ENCODE measurements at places on chromosomes 5 and 9.

GRCh38 chr5:58077416-58077815 is 382.5 kb downstream of the PLK2 start:
- DNase-seq: peak; percentile 97

DNA sequence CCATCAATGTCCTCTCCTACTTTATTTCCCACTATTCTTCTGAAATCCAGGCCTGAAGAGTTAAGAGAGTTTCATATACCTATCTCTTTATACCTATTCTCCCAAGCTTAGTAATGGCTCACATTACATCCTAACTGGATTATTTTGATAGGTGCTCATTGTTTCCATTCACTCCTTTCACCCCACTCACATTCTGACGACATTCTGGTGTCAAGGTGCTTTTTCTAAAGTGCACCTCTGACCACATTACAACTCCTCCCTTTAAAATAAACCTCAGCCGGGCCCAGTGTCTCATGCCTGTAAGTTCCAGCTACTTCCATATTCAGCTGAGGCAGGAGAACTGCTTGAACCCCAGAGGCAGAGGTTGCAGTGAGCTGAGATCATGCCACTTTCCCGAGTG is 417.1 kb downstream of the BNC2 start:
- DNase-seq: no peak

GRCh38 chr5:121263456-121263855 is 588.2 kb upstream of the FTMT start:
- DNase-seq: no peak

DNA sequence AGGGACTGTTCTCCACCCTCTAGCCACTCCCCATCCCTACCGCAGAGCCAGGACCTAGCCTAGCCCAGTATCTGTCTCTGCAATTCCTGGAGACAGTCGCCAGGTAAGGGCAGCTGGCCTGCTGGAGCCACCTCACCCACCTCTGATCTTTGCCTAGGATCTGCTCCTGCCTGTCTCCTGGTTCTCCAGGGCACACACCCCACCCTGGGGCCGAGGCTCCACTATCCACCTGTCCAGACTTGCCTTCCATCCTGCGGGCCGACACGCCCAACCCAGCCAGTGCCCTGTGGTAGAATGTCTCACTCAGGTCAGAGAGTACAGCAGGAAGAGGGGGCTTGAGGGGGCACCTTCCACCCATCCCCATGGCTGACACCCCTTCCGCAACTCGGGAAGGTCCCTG is 15.7 kb upstream of the AQP7 start:
- no peak for DNase-seq

DNA sequence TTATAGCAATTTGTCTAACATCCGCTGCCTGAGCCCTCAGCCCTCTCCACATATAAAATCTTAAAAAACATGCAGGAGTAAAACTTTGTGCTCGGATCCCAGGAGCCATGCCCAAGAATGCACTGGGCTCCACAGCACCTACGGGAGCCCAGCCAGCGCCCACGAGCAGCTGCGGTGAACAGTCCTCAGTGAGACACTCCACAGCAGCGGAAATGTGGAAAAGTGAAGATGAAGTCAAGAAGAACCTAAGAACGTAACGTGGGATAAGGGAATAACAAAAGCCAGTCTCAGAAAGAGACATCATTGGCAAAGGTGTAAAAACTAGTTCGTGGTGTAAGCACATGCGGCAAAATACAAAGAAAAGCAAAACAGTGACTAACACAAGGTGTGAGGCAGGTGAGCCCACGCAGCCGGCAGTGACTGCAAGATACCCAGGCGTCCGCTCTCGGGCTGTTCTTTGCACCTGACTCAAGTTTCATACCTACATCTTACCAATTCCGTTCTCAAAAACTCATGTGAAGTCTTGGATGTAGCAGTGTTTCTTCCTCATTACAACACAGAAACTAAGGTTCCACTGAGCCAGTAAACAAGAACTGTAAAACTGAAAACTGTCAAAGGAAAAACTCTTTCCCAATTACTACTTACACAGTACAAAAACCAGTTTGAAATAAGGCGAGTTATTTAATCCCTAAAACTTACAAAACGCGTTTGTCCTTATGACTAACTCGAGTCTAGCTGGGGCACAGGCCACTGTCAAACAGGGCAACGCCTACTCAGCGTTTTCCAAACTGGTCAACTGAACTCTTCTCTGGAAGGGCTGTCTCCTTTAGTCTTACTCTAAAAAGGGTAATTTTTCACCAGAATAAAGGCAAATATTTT is 1.7 kb downstream of the CAMSAP1 start:
- no peak for DNase-seq

GRCh38 chr5:136886608-136887007 is 521.3 kb upstream of the TRPC7 start:
- no peak for DNase-seq

- no peak for DNase-seq
Measured at GRCh38 chr9:19782005-19782404, 6.8 kb downstream of the SLC24A2 start.

GRCh38 chr5:2143646-2144353 is 261.1 kb upstream of the IRX4 start:
- no peak for DNase-seq

GRCh38 chr9:107615321-107615720 is 125.8 kb upstream of the KLF4 start:
- DNase-seq: no peak

- DNase-seq: no peak
Measured at GRCh38 chr5:62044989-62045388, 261.0 kb upstream of the KIF2A start.

DNA sequence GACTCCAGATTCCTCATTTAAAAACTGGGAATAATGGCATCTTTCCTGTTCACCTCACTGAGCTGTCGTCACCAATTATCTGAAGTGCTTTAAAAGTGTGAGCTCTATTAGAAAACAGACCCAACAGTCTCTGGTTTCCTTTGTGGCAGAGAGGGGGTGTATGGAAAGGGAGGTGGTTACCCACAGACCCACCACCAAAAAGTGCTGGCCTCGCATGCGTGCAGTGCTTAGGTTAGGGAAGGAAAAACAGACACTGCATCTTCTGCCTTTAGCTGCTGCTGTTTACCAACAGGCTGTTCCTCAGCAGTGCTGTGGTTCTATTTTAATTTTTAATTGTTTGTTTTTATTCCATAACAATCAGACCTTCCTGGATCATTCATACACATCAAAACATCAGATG is 249.6 kb downstream of the PIK3R1 start:
- no peak for DNase-seq

DNA sequence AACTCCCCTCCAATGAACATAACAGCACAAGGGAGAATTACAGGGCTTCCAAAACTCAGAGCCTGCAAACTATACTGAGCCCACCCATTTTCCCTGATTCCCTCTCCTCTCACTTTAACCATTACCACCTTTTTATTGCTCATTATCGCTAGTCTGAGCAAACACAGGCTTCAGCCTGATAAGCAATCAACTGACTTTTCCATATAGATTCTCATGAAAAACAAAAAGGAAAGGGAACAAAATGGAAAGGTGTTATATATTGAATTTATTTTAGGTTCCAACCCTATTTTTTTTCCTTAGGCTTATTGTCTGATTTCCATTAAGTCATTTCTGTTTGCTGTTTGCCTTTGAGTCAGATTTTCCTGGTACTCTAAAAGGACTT is 27.9 kb downstream of the SEMA6A start:
- DNase-seq: no peak

GRCh38 chr9:3874449-3875360 is 348.9 kb upstream of the RFX3 start:
- no peak for DNase-seq

- DNase-seq: no peak
Measured at GRCh38 chr5:16659536-16659935, 42.7 kb upstream of the RETREG1 start.

GRCh38 chr5:107324071-107324470 is 346.7 kb downstream of the EFNA5 start:
- no peak for DNase-seq

GRCh38 chr5:69083412-69083811 is 10.4 kb upstream of the SLC30A5 start:
- peak; percentile 42 for DNase-seq

DNA sequence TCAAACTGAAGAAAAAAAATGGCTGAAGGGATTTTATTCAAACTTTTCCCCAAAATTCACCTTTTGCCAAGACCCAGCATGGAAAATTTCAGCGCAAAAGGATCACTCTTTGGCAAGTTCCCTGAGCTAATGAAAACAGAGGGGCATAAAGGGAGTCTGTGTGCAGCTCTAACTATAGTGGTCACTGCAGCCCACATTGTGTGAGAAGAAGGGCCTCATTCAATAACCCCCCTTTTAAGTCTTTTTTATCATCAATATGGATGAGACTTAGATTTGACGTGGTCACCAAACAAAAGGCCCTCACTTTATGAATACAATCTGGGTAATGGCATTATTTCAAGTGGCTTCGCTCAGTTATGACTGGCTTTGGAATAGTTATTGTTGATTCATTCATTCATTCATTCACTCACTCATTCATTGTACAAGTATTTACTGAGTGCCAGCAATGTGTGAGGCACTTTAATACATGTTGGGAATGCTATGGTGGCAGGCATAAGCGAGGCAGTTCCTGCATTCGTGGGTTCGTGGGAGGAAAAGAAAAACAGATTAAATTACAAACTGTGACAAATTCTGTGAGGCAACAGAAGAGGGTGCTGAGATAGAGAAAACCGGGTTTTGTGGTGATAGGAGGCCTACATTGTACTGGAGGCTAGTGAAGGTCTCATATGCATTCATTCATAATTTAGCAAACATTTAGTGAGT is 145.7 kb upstream of the KLF4 start:
- DNase-seq: no peak

DNA sequence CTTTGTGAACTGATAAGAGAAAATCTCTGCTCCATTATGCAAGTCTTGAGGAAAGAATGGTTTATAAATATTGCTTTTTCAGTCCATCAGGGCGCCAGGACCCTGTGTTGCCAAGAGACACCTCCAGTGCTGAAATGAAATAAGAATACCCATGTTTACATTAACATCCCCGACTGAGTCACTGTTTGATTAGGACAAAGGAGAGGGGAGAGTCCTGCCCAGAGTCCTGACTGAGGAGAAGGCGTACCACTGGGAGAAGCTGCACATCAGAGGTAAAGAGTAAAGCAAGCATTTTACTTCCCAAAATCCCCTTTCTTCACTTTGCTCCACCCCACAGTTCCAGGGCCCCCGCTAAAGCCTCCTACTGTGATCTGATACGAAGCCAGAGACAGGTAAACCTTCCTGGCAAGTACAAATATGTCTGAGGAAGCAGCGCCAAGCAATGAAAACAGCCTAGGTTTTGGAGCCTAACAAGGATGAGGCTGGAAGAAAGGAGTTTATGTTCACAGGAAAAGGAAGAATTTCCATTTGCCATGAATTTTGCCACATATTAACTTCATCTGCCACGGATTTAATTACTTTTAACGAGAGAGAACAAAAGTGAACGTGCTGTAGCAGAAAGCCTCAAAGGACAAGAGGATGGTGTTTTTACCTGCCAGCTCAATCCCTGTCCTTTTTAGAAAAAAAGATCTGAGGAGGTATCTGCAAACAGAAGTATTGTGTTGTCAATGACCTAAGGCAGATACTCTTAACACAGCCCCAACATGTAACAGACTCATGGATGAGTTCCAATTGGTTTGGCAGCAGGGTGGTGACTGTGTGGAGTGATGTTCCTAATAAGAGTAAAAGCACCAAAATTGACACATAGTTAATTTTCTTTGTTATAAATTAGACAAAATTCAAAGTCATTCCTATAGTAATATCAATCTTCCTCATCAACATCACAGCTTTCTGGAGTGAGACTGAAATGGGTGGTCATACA is 209.4 kb upstream of the TLE4 start:
- no peak for DNase-seq

DNA sequence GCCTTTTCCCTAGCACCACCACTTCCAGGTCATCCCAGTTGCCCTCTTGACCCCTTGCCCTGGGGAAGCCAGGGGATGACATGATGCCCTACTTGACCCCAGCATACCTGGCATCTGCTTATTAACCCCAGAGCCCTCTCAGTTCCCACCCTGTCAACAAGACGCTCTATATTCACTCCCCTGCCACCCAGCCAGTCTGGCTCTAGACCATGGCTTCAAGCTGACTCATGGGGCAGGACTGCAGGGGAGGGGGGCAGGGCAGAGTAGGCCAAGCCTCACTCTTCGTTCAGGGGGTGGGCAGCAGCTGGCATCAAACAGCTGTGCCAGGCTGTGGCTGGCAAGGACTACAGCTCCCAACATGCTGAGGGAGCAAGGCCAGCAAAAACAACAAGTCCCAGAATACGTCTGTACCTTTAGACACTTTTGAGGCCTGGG is 5.3 kb downstream of the ATOSB start:
- DNase-seq: no peak

DNA sequence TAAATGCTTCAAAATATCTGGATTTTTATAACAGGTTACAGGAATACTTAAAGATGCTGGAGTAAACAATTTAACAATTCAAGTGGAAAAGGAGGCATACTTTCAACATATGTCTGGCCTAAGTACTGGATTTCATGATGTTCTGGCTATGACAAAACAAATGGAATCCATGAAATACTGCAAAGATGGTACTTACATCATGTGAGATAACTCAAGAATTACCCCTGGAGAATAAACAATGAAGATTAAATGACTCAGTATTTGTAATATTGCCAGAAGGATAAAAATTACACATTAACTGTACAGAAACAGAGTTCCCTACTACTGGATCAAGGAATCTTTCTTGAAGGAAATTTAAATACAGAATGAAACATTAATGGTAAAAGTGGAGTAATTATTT is 35.6 kb downstream of the SLC30A5 start:
- DNase-seq: peak; percentile 8

- DNase-seq: no peak
Measured at GRCh38 chr5:52945040-52945439, 44.1 kb upstream of the ITGA2 start.

GRCh38 chr5:112445626-112446350 is 26.7 kb upstream of the EPB41L4A start:
- no peak for DNase-seq

DNA sequence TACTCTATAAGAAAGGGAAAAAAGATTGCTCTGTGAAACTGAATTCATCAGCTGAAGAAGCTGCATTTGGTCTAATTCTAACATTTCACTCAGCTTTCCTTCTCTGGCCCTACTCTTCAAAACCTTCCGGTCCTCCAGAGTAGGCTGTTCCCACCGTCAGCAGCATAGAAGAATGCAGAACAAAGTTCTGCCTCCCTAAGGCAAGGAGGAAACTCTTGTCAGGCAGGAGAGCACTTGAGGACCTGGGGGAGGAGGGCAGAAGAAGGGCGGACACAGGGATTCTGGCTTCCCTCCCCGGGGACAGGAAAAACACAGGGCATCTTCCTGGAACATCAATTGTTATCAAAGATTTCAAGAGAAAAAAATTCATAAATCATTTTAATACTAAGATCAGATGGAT is 69.2 kb upstream of the SHB start:
- no peak for DNase-seq

- no peak for DNase-seq
Measured at GRCh38 chr9:115142517-115143270, 24.7 kb upstream of the TNC start.

GRCh38 chr9:125996791-125997190 is 249.6 kb downstream of the PBX3 start:
- DNase-seq: no peak

- no peak for DNase-seq
Measured at GRCh38 chr5:17228821-17229291, 11.4 kb downstream of the BASP1 start.
